Upper lobe of left lung (tissue), 6 donors: ENCODE measurements at places on chromosomes 3 and 15. TPM values are rescaled to one million over a fixed set of nuclear protein-coding genes. Genes with fewer than 3 reads are reported as not detected.

DNA sequence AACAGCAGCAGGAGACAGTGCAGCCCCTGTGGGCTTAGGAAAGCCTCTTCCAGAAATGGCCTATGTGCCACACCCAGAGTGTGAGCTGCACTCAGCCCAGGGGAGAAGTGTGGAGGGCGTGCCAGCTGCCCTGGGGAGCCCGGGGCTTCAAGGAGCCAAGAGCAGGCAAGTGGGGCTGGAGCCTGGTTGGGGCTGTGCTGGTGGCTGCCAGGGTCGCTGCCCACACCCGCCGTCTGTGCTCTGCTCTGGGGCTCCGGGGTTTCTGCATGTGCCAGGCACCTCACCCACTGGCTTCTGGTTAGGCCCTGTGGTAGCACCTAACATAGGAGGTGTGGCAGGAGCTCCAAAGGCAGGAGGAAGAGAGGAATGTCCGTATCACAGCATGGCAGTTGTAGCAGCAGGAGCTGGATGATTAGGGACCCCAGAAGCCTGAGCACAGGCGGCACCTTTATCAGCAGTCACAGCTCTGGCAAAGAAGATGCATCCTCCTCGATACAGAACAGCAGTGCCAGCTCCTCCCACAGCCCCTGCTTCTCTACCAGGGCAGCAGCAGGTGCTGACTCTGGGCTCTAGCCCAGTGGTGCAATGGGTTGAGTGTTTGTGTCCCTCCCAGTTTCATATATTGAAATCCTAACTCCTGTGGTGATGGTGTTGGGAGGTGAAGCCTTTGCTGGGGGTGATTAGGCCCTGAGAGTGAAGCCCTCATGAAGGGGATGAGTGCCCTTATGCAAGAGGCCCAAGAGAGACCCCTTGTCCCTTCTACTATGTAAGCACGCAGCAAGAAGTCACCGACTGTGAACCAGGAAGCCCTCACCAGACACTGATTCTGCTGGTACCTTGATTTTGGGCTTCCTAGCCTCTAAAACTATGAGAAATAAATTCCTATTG is 70.0 kb upstream of the KLF13 start:
- no peak for DNase-seq

GRCh38 chr3:132378846-132379245 is 38.5 kb upstream of the DNAJC13 start:
- no peak for DNase-seq

- DNase-seq: no peak
Observed at GRCh38 chr3:197168063-197168462, 130.3 kb downstream of the DLG1 start.

The RHCG gene
- total RNA-seq: not detected

GRCh38 chr15:89377024-89377841 is 42.6 kb upstream of the POLG start:
- DNase-seq: no peak

- no peak for DNase-seq
Observed at GRCh38 chr3:164604687-164605086, 473.6 kb downstream of the SI start.

DNA sequence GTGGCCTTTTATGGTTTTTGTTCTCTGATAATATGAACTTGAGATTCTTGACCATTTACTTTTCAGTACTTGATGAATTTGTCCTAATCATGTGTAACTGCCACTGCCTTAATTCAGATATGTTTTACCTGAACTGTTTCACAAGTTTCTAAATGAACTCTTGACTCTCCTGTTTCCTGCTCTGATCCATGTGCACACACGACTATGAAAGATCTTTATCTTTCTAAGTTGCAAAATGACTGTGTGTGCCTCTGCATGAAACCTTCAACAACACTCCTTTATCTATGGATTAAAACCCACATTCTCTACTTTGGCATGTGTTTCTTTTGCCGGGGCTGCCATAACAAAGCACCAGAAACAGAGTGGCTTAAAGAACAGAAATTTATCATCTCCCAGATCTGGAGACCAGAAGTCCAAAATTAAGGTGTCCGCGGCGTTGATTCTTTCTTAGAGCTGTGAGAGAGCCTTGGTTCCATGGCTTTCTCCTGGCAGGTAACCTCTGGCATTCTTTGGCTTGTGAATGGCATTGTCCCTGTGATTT is 275.0 kb downstream of the ADAMTSL3 start:
- no peak for DNase-seq
